Stimulated activated CD4-positive, alpha-beta T cell treated with anti-CD3 and anti-CD28 coated beads, Interleukin-4, amount 100 ng/mL, for 1 hour (primary cell): ENCODE measurements at places on chromosomes 5 and 9.

DNA sequence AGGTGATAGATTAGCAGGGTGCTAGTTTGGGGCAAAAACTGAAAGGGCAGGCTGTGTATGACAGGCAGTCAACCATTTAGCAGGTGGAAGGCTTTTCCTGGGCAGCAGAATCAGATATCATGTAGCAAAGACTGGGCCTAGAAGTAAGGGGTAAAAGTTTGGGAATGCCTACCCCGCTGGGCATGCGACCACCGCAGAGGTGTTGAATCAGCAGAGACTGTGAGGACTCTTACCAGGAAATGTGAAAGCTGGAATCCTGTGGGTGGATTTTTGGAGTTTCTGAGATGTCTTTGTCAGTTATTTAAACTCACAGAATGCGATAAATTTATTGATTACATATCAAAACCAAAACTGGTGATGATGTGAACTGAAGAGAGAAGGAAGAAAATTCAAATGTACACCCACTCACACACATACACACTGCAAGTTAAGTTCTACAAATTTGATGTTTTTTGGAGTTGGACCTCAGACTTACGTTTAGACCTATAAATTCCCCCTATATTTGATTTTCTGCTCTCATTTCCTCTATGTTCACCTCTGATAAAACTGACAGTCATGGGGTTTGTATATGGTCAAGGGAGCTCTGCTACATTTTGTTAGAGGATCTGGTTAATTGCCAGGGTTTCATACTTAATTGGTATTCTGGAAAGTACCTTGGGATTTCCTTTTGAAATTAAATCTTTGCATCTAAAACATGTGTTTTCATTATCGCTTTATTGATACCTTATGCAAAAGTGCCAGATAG, 333.6 kb downstream of the CSNK1G3 start:
- DNase-seq = no peak

DNA sequence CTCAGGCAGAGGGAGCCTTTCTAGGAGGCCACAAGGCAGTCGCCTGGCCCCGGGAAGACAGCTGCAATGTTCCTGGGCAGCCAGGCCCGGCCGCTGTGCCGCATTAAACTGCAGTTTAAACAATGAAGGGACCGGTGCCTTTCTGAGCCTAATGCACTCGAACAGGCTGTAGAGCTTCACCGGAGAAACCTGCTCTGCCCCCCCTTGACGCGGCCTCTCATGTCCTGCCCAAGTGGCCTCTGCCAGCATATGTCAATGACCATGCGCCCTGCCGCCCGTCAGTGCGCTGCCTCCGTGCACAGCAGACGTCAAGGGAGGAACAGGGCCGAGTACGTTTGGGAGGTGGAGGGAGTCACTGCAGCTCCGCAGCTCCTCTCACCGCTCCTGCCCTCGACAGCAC, 38.4 kb upstream of the BARHL1 start:
- DNase-seq = no peak

DNA sequence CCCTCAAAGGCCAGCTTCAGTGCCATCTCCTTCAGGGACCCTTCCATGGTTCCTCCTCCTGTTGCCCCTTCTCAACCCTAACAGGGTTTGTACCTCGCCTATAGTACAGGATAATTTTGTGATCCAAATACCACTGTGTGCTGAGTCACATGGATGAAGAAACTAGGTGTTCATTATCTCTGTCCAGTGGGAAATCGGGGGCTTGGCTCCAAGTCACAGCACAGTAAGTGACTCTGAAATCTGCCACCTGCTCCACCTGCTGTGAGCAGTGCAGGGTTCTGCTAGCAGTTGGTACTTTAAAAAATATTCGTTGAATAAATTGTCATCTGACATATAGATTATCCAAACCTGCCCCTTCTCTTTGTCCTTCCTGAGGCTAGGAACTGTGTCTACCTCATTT, 123.2 kb upstream of the OTULINL start:
- DNase-seq = no peak

DNA sequence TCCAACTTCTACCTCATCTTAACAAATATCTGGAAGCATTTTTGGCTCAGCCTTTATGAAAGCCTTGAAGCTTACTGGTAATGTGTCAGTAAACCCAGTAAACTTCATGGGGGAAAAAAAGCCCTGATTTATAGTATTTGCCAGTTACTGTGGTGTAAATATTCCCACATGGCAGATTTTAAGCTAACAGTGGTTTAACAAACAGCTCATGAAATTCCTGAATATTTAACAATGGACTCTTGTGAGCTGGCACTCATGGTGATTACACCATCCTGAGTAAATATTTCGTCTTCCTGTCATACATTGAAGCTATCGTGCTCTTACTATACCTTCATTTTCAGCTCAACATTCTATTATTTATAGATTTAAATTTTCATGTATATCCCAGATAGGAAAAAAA, 57.0 kb upstream of the ACOT12 start:
- DNase-seq = no peak

GRCh38 chr5:59724482-59725391, 168.8 kb downstream of the PDE4D start:
- no peak for DNase-seq

DNA sequence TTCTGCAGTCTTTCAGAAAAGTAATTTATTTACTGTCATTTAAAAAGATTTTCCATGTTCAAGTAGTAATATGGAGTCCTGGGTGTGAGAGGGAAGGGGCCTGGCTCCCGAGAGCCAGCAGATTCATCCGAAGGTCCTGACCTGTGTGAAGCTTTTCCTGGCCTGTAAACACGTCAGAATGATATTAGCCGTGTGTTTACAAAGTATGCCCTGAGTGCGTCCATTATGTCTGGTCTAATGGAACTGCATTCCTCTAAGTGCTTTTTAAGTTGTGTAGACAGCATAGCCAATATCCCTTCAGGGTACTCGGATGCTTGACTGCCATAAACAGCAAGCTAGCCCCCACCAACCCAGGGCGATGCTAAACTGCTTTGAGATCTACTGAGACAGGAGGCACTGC, 495.2 kb downstream of the AGTPBP1 start:
- no peak for DNase-seq

GRCh38 chr9:94085062-94085639, 887 bp downstream of the PTPDC1 start:
- no peak for DNase-seq

GRCh38 chr5:127878174-127878750, 175.1 kb downstream of the CCDC192 start:
- no peak for DNase-seq

DNA sequence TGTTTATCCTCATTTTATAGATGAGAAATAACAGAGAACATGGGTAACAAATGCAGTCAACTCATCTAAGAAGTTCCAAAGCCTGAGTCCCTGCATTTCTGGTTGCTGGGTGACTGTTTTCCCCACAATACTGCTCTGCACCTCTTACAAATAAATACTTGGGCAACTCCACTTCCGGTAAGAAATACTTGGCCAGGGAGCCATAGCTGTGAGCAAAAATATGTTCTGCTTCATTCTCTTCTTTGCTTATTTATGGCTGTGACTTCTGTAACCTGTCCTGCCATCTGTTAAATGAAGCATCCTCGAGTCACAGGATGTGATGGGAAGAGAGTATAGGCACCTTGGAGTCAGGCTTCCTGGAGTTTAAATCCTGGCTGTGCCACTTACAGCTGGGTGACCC, 49.9 kb downstream of the GDNF start:
- no peak for DNase-seq

DNA sequence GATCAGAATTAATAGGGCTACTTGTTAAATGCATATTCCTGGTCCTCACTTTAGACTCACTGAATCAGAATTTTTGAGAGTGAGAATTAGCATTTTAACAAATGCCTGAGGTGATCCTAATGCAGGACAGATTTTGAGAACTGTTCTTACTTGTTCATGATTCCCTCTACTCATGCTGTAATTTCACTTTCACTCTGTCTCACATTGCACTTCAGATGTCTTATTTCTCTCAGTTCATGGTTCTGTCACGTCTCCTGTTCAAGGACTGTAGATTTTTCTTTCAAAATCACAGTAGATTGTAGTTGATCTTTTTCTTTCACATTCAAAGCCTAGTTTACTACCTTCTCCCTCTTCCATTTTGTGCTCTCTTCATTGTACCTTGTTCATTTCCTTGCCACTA, 54.3 kb downstream of the ADGRV1 start:
- no peak for DNase-seq

GRCh38 chr9:130766927-130767307, 68.1 kb upstream of the ABL1 start:
- no peak for DNase-seq

GRCh38 chr5:56099346-56099745, 104.6 kb upstream of the IL6ST start:
- no peak for DNase-seq

- DNase-seq = no peak
These were observed 316.2 kb upstream of the HAPLN1 start for GRCh38 chr5:84036842-84037241.

DNA sequence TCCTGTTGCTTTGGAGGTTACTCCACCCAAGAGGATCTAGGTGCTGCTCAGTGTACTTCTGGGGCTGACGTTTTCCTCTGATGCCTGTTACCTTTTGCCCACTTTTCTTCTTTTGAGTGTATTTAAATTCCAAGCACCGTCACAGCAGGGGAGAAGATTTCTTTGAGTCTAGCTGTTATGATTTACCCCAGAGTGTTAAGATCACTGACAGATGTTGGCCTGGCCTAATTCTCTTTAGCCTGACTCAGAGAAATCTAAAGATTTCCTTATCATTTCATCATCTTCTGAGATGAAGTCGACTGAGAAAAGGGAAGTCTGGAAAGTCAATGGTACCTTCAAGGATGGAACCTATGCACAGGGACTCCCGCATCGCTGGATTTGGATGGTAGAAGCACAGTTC, 191.5 kb downstream of the FBXL7 start:
- no peak for DNase-seq

DNA sequence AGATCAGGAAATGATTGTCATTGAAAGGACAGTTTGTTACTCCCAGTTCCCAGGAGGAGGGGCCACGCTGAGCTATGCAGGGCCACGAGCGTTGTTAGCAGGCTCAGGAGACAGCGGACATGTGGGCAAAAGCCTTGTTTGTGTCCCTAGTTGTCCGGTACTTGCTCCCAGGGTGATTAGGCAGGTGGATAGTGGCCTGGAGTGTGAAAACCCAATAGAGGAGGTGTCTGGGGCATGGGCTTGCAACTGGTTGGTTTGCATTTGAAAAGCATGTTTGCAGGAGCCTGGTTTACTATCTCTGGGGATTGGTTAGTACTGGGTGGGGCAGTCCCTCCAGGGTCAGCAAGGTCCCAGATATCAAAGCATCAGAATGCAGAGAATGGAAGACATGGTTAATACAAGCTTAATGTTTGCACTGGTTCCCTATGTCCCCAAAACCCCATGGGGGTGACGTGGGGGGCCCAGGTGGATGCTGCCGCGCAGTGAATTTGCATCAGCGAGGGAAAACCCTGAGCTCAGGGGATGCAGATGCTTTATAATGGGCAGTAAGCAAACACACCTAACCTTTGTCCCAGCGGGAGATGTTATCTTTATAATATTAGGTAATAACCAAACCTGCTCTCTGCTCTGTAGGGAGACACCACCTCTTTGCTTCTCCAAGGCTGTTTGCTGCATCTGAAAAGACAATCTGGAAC, 39.7 kb downstream of the ROPN1L start:
- DNase-seq = no peak

GRCh38 chr9:6955251-6955921, 197.6 kb downstream of the KDM4C start:
- DNase-seq = no peak

DNA sequence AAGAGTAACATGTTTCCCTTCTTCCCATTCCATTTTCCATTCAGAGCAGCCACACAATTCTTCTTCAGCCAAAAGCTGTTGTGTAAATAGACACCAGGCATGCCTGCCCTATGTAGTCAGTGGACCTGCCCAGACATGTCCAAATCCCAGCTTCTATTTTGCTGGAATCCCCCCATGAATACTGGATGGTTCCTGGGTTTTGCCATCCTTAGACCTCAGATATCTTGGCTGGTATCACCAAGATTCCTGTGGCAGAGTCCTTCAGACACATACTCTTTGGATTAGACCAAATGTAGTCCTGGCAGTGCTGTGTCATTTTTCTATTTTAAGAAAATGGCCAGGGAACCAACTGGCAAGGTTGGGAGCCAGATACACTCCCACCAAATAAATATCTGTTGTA, 10.3 kb downstream of the FST start:
- no peak for DNase-seq

DNA sequence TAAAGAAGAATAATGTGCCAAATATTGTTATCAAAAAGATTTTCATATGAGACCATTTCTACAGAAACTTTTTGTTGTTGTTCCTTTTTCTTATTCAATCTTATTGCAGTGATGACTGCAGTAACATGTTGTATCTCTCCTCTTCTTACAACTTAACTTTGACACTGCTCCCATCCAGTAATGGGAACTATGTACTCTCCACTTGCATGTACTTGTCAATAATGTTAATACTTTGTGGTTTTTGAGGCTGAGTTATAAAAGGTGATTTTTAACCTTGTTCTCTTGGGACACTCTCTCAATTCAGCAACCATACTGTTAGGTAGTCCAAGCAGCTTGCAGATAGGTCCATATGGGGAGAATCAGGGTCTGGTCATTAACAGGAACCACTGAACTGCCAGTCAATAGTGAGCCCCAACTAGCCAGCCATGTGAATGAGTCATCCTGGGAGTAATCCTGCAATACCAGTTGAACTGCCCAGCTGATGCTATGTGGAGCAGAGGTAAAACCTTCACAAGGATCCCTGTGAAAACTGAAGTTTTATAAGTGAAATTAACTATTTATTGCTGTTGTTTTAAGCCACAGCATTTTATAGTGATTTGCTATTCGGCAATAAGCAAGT, 199.6 kb upstream of the DAB2 start:
- DNase-seq = no peak

DNA sequence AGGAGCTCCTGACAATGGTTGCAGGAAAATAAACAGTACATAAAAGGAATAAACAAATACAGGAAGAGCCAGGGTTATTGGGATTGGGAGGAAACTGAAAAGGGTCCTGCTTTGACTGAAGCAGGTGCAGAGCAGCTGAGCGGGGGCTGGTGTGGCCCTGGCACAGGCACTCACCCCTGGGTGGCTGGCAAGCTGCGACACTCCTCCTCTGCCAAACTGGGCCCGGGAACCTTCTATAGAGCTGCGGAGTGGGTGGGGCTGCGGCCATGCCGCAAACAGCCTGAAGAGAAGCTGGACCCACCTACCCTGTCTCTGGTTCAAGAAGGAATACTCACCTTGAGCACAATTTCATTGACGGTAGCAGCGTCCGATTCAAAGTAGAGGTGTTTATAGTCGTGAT, 182.5 kb downstream of the GAPVD1 start:
- no peak for DNase-seq

- no peak for DNase-seq
These were observed 11.1 kb downstream of the BRD3 start for GRCh38 chr9:134056483-134057306.

GRCh38 chr5:138369261-138369660, 16.8 kb downstream of the KDM3B start:
- no peak for DNase-seq

DNA sequence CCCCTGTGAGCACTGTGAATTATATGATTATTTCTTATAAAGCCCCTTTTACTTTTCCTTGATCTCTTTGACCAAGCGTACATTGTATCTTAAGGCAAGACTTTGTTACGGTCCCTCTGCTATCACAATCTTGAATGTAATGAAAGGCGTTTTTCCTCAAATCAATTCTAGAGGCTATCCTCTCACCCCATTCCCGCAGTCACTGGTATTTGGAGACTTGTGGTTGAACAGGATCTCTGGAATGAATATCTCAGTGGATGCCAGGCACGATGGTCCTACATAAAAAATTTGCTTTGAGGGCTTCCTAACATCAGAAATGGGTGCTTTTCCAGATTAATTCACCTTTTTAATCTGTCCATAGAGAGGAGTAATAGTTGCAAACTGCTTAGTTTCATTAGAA, 151.4 kb upstream of the PAPPA start:
- DNase-seq = no peak
